ENCODE measurements at places on chromosomes 4 and X.

GRCh38 chr4:161704653-161705052 lies 459.1 kb downstream of the FSTL5 start:
- DNase-seq: no peak

GRCh38 chr4:48275686-48276085 lies 6.0 kb upstream of the TEC start:
- no peak for DNase-seq

- no peak for DNase-seq
Measured at GRCh38 chr4:88350786-88351185, 27.9 kb upstream of the HERC6 start.

DNA sequence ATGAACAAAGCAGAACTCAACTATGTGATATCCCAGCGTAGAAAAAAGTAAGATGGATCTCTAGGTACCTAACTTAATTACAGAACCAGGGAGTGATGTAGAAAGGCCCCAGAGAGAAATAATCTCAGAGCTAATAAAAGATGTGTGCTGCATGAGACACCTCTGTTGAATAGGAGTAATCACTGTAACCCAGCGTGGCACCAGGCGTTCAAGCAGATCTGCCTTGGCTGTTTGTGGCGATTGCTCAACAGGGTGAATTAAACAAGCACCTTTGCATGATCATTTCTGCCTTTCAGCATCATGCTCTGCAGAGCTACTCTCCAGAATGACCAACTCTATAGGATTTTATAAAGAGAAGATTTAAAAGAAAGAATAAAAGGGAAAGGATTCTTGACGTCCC lies 81.7 kb upstream of the KCNIP4 start:
- no peak for DNase-seq

GRCh38 chr4:141352909-141353525 lies 132.3 kb downstream of the ZNF330 start:
- no peak for DNase-seq

- no peak for DNase-seq
Measured at GRCh38 chr4:77990456-77990855, 66.7 kb upstream of the FRAS1 start.

DNA sequence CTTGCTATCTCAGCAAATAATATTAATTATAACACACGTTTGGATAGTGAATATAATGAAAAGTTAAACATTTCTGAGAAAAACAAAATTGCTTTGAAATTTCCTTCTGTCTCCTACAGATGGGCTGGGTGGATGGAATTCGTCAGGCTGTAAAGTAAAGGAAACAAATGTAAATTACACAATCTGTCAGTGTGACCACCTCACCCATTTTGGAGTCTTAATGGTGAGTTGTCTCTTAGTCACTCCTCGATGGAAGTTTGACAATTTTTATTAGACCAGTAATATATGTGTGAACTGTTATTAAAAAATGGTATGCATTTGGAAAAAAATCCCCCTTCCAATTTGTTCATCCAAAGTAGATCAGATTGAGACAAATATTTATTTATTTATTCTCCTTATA lies 92.5 kb upstream of the BRS3 start:
- no peak for DNase-seq

GRCh38 chrX:68878977-68879645 lies 50.3 kb downstream of the EFNB1 start:
- DNase-seq: no peak

DNA sequence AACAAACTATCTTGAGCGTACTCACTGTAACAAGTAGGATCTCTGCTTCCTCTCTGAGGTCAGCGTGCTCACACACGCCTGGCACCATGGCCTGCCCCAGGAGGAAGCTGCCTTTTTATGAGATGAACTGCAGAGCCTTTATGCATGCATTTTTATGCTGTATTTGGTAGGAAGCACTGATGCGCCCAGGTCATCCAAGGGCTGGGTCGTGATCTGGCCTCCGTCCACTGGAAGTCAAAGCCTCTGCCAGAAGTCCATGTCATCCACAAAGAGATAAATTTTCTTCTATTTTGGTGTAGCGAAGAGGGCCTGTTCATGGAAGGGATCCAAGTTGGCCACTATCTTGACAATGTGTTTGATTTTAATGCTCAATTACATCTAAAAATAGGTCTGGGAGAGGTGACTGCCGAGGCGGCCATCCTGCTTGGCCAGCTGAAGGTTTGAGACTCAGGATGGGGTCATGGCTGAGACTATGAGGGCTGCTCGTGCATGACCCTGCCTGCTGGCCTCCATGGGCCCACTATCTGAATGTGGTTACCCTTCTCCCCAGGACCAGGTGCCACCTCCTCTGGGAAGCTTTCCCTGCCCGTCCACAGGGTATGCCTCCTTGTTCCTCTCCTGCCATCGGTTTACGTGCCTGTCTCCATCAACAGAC lies 50.3 kb downstream of the HTRA3 start:
- no peak for DNase-seq

DNA sequence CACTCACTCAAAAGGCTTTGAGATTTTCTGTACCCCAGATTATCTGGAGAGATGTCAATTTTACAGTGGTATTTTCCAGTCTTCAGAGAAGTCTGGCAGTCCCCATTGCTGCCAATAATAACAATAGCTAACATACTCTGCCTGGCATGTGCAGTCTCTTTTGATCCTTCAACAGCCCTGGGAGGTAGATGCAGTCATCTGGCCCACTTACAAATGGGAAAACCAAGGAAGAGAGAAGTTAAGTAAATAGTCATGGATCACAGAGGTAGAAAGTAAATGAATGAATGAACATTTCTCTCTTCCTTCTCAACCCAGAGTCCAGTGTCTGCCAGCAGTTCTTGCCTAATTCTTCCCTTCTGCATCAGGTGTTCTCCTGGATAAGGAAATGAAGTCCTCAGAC lies 113.0 kb upstream of the EDNRA start:
- DNase-seq: no peak

DNA sequence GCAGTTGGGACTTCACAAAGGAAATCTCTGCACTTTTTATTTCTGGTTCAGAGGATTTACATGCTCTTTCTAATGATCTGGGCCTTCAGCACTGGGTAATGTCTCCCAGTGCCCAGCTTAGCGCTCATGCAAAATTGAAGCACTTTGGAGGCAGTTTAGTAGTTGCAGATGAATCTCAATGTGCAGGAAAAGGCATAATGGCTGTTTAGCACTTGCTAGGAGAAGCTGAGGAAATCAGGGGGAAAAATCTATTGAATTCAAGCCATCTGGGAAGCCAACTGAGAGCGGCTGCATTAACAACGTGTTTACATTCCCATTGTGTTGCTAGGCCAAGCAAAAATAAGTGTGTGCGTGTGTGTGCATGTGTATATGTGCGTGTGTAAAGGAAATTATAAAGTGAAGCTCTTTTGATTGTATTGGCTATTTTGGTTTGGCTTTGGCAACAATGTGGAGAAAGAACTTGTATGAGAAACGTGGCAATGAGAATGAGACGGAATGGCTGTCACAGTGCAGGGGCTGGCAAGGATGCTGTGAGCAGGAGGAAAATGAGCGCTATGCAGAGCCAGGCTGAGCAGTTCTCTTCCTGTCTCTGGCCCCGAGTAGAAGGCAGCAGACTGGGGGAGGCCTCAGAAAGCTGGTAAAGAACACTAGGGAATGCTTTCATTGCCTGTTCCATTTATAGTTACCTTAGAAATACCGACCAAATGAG lies 231.5 kb downstream of the UNC5C start:
- no peak for DNase-seq

DNA sequence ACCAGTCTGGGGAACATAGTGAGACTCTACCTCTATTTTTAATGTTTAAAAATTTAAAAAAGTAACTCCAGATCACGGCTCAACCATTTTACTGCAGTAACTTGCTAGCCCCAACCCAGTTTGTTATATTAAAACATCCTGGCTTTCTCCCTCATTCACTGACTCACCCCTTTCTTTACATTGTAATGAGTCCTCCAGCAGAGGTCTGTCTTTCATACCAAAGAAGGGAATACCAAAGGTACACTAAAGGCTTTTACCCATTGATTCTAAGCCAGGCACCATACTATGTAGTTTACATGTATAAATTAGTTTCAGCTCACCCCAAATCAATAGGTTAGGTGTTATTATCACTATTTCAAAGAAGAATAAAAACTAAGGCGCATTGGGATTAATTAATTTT lies 286.9 kb downstream of the PACRGL start:
- DNase-seq: no peak

- DNase-seq: no peak
Measured at GRCh38 chr4:98617358-98618047, 40.9 kb downstream of the TSPAN5 start.

DNA sequence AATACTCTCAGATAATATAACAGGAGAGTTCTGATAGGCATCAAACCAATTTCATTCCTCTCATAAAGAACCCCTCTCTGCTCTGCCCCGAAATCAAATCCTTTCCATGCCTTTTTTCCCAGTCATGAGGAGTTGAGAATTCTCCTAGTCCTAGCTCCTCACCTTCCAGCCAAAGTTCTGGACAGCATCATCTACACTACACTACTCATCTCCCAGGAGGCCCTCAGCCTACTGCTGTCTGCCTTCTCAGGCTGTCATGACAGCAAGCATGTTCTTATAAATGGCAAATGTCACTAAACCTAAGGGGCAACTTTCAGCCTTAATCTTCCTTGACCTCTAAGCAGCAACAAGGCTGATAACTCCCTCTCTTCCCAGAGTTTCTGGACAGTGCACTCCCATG lies 26.6 kb downstream of the MAPK10 start:
- no peak for DNase-seq

GRCh38 chrX:150454508-150455214 lies 91.5 kb downstream of the MAMLD1 start:
- DNase-seq: no peak
